ENCODE measurements at places on chromosomes 16 and 17. TPM values are rescaled to one million over a fixed set of nuclear protein-coding genes. Genes with fewer than 3 reads are reported as not detected.
A peak's percentile ranks its signal among the peaks of the same experiment; 100 is the strongest.

- DNase-seq = no peak
- no peaks in the 10 kb centered on the region for H3K27me3 ChIP-seq
- H3K4me3 ChIP-seq = no peak overlapping the region
- no peaks in the 10 kb centered on the region for H3K4me1 ChIP-seq
These were observed 62.7 kb downstream of the RBFOX3 start for GRCh38 chr17:79548116-79548515.

Gene OTOP3
- not detected for polyA plus RNA-seq

Gene SLC13A2
- polyA plus RNA-seq = not detected

DNA sequence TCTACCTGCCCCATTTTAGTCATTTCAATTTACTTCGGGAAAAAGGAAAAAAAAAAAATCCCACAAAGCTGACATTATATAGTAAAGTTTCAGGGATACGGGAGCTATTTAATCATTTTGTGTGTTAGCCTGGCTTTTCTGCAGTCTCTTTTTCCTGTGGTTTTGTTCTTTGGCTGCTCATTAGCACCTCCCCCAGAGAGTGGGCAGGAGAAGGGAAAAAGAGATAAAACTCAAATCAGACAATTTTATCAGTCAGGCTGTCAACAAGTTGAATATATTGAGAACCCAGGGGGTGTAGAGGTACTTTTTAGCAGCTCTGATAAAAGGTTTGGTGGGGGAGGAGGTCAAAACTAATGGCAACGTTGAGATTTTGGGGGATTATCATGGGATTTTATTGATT is 559.0 kb upstream of the PSMD7 start:
- no peaks in the 10 kb centered on the region for H3K36me3 ChIP-seq
- H3K4me1 ChIP-seq = no peaks in the 10 kb centered on the region
- H3K27ac ChIP-seq = no peak overlapping the region
- no peak overlapping the region for H3K4me3 ChIP-seq
- no peak for DNase-seq
- no peaks in the 10 kb centered on the region for H3K27me3 ChIP-seq

DNA sequence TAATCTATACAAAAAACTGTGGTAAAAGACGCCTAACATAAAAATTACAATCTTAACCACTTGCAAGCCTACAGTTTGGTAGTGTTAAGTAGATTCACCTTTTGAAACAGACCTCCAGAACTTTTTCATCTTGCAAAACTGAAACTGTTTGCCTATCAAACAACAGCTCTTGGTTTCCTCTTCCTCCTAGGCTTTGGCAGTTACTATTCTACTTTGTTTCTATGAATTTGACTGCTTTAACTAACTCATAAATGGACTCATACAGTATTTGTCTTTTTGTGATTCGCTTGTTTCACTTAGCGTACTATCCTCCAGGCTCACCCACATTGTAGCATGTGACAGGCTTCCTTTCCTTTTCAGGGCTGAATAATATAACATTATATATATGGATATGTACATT is 97.0 kb downstream of the PRKCA start:
- H3K4me3 ChIP-seq = no peak overlapping the region
- peak overlapping the region; percentile 58 for H3K27ac ChIP-seq
- H3K36me3 ChIP-seq = no peaks in the 10 kb centered on the region
- DNase-seq = peak; percentile 55

DNA sequence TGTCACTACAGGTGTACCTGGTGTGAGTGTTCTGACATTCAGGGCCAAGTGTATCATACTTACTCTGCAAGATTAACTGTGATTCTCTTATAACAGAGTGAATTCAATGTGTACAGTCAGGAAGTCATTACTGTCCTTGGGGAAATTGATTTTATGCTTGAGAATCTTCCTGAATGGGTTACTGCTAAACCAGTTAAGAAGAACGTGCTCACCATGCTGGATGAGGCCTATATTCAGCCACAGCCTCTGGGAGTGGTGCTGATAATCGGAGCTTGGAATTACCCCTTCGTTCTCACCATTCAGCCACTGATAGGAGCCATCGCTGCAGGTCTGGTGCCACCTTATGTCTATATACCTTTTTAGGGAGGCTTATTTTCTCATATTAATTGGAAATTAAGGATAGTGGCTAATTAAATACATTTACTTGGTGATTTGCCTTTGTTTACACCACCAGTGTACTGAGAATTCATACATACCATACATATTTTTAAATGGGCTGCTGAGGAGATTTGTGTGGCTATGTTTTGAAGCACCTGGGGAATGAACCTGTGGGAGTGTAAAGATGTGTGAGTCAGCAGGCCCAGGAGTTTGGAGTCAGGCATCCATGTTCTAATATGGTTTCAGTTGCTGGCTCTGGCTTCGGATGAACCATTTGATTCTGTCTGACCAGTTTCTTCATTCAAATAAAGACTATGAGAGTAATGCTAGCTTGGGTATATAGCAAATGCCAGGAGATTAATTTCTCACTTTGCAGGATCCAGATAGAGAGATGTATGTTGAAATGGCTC is 3.1 kb downstream of the ALDH3A2 start:
- peaks cover 36% of the 10 kb centered on the region for H3K36me3 ChIP-seq
- DNase-seq = no peak
- H3K27ac ChIP-seq = no peak overlapping the region

- H3K4me3 ChIP-seq = no peak overlapping the region
- H3K36me3 ChIP-seq = no peaks in the 10 kb centered on the region
- no peak overlapping the region for H3K27ac ChIP-seq
- no peak for DNase-seq
- no peaks in the 10 kb centered on the region for H3K27me3 ChIP-seq
These were observed 1938.8 kb downstream of the TP53TG3F start for GRCh38 chr16:35398180-35398579.

Gene KRTAP1-1
- polyA plus RNA-seq = not detected

DNA sequence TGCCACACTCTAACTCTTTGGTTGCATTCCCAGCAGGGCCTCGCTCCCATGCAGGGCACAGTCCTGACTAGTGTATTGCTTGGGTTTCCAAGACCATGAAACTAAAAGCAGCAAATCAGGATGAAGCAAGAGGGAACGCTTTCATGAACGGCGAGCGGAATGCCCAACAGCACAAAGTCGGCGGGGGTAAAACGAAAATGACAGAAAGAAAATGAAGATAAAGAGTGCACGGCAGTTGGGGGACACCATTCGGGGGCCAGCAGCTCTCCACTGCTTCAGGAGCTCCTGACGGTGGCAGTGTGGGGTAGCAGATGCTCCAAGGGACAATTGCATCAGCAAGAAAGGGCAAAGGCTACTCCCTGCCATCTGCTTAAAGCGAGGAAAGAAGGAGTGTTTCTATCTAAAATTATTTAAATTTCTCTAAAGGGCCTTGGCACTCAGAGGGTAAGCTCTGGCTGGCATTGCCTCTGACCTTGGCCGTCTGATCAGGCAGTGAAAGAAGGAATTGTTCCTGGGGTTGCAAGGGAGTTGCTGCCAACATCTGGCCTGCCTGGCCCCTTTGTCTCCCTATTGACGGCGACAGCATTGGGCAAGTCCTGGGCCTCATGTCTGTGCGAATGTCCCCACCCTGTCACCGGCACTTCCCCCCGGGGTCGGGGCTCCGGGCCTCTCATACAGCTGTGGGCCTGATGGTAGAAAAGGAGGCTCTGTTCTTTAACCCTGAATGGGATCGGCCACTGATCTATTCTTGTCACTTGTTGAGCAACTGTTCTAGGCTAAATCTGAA is 138.2 kb downstream of the CMIP start:
- no peak overlapping the region for H3K27ac ChIP-seq
- DNase-seq = no peak
- H3K4me3 ChIP-seq = no peak overlapping the region
- H3K27me3 ChIP-seq = no peaks in the 10 kb centered on the region
- no peaks in the 10 kb centered on the region for H3K36me3 ChIP-seq

Gene CRISPLD2
- 1.7 TPM for polyA plus RNA-seq

Gene SMURF2
- 9.6 TPM for polyA plus RNA-seq

- H3K4me1 ChIP-seq = peaks cover 10% of the 10 kb centered on the region
- peak overlapping the region; percentile 23 for H3K27ac ChIP-seq
- peaks cover 24% of the 10 kb centered on the region for H3K36me3 ChIP-seq
- no peak overlapping the region for H3K4me3 ChIP-seq
- DNase-seq = no peak
- H3K27me3 ChIP-seq = no peaks in the 10 kb centered on the region
These were observed 13.0 kb downstream of the TMEM204 start for GRCh38 chr16:1546430-1546829.

DNA sequence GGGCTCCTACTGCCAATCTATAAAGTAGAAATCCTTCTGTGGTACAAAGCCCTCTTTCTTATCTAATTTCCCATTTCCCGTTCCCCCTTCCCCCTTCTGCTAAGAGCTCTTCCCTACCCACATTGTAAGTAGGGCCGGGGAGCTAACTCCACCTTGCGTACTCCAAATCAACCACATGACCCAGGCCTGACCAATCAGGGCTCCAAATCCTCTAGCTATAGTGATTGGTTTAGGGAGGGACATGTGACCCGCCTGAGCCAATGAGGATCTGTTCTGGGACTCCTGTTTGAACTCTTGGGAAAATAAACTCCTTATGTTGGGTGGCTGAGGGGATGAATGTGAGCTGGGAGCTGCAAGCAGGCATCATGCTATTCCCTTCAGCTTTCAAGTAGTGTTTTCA is 40.9 kb upstream of the MEOX1 start:
- H3K4me1 ChIP-seq = no peaks in the 10 kb centered on the region
- no peak for DNase-seq
- no peaks in the 10 kb centered on the region for H3K27me3 ChIP-seq
- no peak overlapping the region for H3K27ac ChIP-seq
- no peaks in the 10 kb centered on the region for H3K36me3 ChIP-seq
- no peak overlapping the region for H3K4me3 ChIP-seq

DNA sequence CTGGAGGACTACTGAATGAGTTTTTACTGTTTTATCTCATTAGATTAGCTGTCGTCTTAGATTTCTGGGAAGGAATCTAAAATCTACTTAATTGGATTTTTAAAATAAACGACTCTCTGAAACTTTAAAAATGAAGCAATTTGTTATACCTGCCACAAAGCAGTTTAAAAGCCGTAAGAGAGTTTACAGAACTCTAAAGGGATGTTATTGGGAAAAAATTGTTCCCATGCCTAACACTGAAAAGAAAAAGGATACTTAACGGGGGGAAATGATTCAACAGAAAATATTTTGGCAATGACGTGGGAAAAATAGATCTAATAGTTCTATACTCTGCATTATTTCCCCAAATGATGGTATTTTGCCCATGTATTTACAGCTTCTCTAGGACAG is 27.0 kb downstream of the ARHGAP17 start:
- H3K4me3 ChIP-seq = no peak overlapping the region
- peaks cover 3% of the 10 kb centered on the region for H3K4me1 ChIP-seq
- DNase-seq = no peak

DNA sequence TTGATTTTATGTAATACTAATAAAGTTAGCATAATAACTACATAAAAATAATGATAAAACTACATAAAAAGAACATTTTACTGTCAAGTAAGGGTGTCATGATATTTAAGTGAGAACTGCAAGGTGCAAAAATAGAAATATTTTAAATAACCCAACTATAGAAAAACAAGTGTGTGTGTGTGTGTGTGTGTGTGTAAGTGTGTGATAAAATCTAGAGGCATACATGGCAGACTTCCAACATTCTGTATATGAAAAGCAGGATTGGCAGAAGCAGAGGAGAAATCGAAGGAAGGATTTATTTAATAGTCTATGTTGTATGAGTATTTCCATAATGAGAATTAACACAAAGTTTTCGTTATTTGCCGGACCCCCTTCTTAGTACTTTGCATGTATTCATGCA is 334.1 kb downstream of the KCNJ2 start:
- H3K36me3 ChIP-seq = no peaks in the 10 kb centered on the region
- H3K27ac ChIP-seq = no peak overlapping the region
- no peaks in the 10 kb centered on the region for H3K4me1 ChIP-seq
- DNase-seq = no peak
- no peak overlapping the region for H3K4me3 ChIP-seq

Gene NPIPA8
- polyA plus RNA-seq = 4.1 TPM

DNA sequence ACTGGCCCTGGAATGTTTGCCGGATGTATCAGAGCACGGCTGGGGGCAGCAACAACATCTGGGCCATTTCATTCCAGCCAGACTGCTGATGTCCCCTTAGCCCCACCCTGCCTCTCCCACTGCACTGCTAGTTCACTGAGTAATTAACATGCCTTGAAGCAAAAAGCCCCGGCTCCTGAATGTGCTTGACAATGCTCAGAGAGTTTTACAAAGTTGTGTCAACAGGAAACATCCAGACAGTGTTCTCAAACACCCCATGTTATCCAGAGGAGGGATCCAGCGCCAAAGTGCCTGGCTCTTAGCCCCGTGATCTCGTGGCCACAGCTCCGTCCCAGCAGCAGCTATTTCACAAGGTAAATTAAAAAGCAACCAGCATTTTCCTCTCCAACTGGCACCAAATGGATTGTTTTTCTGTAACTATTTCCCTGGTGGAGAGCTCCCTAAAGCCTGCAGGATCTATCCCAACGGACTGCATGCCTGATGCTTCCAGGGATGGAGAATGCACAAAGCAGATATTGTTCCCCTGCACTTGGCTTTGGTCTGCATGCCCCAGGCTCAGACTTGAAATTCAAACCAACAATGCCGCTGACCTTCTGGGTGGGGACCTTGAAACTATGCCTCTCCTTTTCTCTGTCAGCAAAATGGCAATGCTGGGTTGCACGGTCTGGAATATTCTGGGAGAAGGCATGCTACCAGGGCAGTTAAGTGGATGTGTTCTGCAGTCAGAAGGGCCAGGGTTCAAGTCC is 115.6 kb upstream of the CDH5 start:
- DNase-seq = no peak
- no peak overlapping the region for H3K4me3 ChIP-seq
- no peaks in the 10 kb centered on the region for H3K4me1 ChIP-seq

GRCh38 chr17:31062346-31062745 is 32.4 kb upstream of the NF1 start:
- no peaks in the 10 kb centered on the region for H3K27me3 ChIP-seq
- no peak for DNase-seq
- H3K4me3 ChIP-seq = no peak overlapping the region
- H3K27ac ChIP-seq = no peak overlapping the region
- H3K36me3 ChIP-seq = no peaks in the 10 kb centered on the region

DNA sequence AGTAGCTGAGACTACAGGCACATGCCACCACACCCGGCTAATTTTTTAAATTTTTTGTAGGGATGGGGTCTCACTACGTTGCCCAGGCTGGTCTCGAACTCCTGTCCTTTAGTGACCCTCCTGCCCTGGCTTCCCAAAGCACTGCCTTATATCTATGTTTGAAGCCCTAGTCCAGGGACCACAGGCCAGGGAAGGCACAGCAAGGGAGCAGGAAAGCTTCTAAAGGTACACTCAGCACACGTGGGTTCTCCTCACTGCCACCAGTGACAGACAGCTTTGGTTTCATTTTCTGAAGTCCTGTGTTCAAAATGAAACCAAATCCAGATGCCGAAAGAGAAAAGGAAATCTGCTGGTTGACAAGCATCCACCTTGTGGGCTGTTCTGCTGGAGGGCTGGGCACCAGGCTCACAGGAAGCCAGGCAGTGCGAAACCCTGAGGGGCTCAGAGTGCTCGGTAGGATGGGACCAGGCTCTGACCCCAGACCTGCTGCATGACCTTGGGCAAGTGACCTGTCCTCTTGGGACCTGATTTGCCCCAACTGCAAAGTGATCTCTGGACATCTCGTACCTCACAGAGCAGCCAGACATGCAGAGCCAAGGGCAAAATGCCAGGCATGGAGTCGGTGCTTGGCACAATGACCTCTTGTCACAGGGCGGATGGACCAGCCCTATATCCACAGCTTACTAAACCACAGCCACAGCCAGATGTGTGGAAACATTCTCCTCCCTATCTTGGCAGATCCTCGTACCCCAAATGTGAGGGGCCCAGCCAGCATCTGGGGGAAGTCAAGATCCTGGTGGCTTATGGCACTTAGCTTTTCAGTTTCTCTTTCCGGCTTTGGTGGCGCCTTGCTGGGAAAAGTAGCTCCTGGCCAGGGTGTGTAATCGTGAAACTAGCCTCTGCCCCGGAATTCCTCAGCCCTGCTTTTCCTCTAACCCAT is 2.8 kb upstream of the SOCS1 start:
- H3K4me1 ChIP-seq = peaks cover 34% of the 10 kb centered on the region
- H3K36me3 ChIP-seq = peaks cover 8% of the 10 kb centered on the region
